ENCODE measurements at places on chromosomes 3 and 15.
A peak's percentile ranks its signal among the peaks of the same experiment; 100 is the strongest.

DNA sequence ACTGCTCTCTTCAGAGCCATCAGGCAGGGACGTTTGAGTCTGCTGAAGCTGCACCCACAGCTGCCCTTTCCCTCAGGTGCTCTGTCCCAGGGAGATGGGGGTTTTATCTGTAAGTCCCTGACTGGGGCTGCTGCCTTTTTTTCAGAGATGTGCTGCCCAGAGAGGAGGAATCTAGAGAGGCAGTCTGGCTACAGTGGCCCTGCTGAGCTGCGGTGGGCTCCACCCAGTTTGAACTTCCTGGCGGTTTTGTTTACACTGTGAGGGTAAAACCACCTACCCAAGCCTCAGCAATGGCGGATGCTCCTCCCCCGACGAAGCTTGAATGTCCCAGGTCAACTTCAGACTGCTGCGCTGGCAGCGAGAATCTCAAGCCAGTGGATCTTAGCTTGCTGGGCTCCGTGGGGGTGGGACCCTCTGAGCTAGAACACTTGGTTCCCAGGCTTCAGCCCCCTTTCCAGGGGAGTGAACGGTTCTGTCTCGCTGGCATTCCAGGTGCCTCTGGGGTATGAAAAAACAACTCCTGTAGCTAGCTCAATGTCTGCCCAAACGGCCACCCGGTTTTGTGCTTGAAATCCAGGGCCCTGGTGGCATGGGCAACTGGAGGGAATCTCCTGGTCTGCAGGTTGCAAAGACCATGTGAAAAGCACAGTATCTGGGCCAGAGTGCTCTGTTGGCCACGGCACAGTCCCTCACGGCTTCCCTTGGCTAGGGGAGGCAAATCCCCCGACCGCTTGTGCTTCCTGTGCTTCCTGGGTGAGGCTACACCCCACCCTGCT lies 21.1 kb upstream of the ST6GAL1 start:
- peak; percentile 84 for DNase-seq

DNA sequence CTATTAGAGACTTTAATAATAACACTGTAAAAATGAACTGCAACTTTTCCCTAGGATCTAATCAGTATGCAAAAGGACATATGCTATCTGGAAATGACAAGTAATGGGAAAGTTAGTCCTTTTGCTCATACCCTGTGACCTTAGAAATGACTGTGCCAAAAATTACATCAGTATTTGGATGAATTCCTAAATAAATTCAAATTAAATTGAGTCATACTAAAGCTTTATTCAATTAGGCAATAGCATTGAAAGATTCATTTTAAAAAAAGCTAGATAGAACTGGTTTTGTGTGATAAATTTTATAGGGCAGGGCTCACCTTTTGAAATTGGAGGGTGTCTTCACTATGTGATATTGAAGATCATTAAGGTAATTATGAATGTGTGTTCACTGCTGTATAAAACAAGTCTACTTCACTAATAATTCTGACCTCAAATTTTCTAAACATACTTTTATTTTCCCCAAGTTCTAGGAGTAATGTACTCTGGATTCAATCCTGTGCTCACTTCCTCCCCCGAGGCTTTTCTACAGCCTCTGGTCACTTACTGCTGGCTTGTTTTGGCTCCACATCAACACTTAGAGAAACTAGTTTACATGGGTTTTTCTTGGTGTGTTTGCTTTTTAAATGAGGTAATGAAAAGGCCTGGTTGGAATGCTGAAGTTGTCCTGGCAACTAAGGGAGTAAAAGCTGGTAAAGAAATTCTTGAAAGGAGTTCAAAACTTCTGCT lies 44.4 kb upstream of the SPTSSB start:
- DNase-seq, result no peak

- no peak for DNase-seq
These were observed 204.2 kb downstream of the EPHA3 start for GRCh38 chr3:89311581-89311980.

DNA sequence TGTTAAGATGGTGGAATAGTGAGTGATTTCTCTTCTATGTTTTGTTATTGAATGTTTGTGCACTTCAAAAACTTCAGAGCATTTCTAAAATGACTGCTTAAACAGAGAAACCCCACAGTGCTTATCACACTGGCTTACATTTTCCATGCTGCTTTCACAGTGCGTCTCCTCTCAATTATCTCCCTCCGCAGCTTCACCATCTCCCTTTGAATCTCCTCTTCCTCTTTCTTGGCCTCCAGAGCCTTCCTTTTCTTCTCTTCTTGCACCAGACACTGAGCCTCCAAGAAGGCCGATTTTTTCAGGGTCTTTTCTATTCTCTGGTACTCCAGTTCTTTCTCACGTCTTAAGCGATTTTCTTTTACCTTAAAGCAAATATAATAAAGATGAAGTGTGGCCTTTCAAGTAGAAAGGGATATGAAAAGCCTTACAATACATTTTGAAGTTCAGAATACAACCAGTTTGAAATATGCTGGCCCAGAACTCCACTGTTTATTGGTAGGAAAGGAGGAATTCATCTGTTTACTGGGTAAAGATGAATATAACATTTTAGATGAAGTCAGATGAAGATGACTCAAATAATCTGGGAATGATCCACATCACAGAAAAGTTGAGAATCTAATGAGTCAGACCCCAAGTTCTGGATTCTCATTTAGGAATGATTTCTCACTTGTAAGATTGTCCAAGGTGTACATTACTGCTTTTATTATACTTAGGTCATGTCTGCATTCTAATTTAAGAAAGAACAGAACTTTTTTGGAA lies 21.4 kb downstream of the CCDC191 start:
- no peak for DNase-seq

- DNase-seq, result no peak
These were observed 17.7 kb downstream of the MCCC1 start for GRCh38 chr3:183081459-183082183.

- no peak for DNase-seq
These were observed 1.3 kb upstream of the TP63 start for GRCh38 chr3:189629803-189630455.

DNA sequence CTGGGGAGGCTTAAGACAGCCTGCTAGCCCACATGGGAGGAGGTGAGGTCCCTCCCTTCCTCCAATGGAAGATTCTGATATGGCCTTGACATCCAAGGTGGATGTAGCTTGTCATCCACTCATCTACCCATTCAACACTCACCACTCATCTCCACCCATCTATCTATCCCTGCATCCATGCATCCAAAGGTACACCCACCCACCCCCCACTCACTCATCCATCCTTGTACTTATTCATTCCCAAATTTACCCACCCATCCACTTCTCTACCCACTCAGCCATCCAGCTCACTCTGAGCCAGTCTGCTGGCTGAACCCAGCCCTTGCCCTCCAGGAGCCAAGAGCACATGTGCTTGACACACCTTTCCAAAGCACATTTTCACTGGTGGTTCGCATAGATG lies 189.7 kb downstream of the TLE3 start:
- no peak for DNase-seq
